ENCODE measurements at places on chromosomes 7 and 10.

DNA sequence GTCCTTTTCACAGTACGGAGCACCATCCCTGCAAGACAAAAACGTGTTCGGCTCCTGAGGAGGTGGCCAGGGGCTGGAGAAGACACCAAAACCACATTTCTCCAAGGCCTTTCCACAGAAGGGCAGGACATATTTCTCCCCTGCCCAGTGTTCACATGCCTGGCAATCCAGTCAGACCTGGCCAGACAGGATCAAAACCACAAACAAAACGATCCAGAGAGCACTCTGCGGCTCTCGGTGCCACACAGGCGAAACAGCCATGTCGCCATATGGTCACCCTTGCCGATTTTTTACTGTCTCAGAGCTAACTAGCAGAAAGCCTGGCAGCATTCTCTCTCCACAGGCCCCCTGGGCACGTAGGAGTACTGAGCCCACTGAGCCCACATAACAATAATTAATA, 113.0 kb downstream of the ABLIM1 start:
- no peak for DNase-seq

DNA sequence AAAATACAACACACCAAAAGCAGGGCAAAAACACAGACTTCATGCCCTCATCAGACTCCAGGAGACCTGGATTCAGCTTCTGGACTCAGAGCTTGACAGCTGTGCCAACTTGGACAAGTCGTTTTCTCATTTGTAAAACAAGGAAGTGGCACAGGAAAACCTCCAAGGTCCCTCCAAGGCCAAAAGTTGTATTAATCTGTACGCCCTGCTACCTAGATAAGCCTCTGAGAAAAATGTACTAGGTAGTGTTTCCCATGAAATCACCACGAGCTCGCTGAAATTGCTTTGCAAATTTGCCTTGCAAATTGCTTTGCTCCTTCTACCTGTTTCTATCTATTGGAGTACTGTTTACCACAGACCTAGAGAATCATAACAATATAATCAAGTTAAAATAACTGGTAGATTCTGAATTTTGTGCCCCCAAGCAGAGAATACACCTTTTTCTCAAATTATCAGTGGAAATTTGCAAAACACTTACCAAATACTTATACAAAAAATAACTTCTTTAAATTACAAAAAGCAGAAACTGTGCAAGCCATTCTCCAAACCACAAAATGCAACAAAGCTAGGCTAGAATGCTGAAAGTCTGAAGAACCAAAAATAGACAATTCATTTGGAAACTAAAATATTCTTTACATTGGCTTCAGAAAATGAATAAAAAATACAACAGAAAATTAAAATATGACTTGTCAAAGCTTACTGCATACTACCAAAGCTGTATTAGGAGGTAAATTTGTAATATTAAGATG, 158.1 kb upstream of the CHST15 start:
- no peak for DNase-seq

GRCh38 chr7:96792115-96792514, 82.5 kb upstream of the SEM1 start:
- no peak for DNase-seq

DNA sequence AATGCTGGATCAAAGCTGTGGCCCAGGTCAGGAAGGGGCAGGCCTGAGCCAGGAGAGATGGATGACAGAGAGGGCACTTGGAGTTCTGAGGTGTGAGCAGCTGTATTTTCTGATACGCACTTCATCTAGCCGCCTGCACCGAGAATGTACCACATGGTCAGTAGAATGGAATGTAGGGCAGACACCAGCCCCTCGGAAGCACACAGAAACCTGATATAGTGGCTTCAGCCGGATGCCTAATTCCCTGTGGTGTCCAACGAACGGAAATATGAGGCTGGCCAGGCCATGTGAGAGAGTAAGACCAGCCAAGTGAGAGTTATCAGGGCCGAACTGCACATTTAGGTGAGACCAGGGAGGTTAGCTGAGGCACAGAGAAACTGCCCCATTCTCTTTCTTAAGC, 46.7 kb upstream of the PLCE1 start:
- DNase-seq: no peak

- no peak for DNase-seq
Measured at GRCh38 chr10:91601212-91601611, 31.7 kb downstream of the PPP1R3C start.

- no peak for DNase-seq
Measured at GRCh38 chr7:95556777-95557176, 39.5 kb downstream of the PDK4 start.

DNA sequence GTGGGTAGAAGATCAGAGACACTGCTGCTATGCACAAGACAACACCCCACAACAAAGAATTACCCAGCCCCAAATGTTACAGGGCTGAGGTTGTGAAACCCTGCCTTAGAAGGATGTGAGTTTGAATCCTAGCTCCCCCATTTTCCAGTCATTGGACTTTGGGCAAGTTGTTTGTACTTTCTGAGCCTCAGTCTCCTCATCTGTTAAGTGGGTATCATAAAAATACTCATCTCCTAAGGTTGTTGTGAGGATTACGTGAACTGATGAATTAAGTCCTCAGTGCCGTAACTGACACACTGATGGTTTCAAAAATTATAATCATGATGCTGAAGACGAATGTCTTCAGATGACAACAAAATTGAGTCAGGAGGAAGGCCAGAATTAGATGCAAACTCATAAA, 30.3 kb downstream of the RHOBTB1 start:
- DNase-seq: no peak

DNA sequence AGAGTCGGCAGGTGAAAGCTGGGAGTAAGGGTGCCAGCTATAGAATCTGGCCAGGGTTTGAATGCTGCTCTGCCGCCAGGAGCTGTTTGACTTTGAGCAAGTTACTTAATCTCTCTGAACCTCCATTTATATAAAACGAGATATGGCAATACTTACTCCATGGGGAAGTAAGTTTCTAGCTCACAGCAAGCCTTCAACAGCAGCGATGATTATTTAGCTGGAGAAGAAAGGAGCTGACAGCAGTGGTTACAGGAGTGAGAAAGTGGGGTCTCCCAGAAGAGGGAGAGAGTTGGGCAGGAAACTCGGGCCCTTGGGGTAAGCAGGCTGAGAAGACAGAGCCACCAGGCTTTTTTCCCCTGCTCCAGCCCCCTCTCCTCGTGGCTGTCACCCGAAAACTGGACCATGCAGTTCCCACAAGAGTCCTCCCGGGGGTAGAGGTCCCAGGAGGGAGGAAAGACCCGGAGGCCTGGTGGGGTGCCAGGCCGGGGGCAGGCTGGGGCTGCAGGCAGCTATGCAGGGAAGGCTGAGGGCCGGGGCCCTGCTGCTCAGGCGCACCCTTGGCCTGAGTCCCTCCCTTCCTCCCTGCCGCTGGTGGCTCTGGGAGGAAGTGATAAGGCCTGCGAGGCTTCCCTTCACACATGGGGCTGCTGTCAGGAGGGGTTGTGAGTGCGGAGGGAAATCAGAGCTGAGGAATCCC, 3.5 kb downstream of the NOS3 start:
- no peak for DNase-seq

DNA sequence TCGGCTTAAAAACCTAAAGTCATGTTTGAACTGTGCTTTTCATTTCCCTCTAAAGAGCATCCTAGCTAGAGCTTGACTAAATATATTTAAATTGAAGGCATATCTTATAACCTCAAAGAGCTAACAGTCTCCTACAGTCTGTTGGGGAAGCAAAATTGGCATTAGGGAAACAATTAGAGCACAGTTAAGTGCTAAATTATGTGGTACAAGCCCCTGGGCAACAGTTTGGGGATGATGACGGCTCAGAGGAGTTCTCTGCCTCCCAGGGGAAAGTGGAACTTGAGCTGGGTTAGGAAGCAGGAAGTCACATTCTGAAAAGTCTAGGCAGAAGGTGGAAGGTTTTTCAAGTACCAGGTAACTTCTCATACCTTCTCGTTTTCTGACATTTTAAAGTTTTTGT, 18.6 kb upstream of the GOT1 start:
- DNase-seq: no peak
